ENCODE measurements at places on chromosomes 7 and 10.

DNA sequence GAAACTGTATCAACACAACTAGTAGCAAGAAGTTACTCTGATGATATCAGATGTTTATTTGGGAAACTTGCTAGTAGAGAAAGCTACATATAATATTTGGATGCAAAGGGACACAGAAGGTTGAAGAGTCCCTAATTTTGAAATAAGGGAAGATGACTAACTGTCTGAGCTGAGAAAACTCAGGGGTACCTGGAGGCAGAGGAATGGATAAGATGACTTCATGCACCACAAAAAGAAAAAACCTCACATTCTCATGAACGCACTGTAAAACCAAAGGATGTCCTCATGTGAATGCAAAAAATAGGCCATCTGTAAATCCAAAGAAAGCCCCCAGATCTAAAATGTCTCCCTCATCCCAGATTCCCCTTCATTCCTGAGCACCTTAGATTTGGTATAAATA, 29.3 kb downstream of the PRSS2 start:
- peak; percentile 49 for DNase-seq

GRCh38 chr7:1033546-1034145, 10.7 kb upstream of the GPR146 start:
- DNase-seq: peak; percentile 77

DNA sequence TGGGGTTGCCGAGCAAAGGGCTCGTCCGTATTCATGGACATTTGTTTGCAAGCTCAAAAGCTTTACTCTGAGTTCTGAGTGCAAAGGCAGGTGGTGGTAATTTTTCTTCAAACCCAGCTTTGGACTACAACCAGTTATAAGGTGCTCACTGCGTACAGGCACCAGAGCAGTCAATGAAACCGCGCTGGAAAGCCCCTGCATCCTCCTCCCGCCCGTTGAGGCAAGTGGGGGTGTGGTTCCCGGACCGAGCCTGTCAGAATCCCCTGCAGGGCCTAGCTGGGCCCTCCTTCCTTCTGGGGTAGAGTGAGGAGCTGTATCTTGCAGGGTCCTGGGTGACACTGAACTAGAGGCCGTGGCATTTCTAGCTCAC, 22.3 kb downstream of the AMZ1 start:
- peak; percentile 68 for DNase-seq

DNA sequence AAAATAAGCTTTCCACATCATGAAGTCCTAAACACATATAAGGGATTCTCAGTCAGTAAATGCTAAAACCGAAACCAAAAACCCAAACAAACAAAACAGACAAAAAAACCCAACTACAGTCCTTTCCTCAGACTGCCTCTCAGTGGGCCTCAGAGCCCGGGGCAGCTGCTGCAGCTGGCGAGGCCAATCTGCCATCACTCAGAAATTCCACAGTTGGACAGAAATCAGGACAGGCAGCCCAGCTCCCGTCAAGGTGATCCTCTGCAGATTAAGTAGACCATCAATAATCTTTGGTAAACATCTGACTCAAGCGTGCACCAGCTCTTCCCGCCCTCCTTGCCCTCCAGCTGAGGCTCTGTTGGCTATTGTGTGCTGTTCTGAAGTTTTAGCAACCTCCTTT, 142.2 kb downstream of the ATXN7L1 start:
- DNase-seq: no peak

GRCh38 chr10:100612601-100613595, 77.2 kb downstream of the HIF1AN start:
- no peak for DNase-seq

DNA sequence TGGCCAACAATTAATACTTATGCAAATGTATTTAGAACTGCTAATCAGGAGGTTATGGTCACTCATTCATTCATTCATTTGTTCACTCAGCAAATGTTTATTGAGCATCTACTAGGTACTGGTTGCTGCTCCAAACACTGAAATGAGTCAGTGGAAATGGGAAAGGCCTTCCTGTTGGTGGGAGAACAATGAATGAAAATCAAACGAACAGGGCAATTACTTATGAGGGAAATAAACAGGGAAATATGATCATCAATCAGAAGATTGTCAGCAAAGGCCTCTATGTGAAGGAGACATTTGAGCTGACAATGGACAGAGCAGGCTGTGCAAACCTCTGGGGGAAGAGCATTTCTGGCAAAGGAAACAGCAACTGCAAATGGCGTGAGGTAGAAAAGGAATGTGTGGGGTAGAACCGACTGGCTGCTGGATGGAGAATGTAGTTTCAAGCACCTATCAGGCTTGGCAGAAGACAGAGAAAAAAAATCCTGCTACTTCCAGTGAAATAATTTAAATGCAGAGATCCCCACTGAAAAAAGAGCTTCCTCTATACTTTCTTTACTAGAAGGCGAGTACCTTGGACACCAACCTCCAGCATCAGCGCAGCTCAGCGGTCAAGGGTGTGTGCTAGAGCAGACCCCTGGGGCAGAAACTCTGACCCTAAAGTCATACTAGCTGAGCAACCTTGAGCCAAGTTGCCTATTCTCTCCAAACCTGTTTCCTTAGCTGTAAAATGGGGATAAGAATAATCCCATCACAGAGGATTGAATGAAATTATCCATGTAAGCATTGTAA, 108.8 kb upstream of the EEPD1 start:
- no peak for DNase-seq

GRCh38 chr7:7681191-7681935, 37.0 kb downstream of the RPA3 start:
- DNase-seq: peak; percentile 29

DNA sequence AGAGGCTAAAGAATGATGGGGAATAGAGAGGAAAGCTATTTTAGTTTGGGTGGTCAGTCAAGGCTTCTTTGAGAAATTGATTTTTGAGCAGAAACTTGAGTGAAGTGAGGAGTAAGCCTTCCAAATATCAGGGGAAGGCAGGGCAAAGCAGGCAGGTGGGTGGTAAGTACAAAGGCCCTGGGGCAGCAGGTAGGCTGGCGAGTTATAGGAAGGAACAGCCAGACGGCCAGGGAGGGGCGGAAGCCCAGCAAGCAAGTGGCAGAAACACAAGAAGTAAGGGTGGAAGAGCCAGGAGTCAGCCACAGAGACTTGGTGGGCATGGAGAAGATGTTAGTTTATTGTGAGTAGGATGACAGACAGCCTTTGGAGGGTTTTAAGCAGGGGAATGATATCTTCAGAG, 34.9 kb downstream of the VWA2 start:
- no peak for DNase-seq

DNA sequence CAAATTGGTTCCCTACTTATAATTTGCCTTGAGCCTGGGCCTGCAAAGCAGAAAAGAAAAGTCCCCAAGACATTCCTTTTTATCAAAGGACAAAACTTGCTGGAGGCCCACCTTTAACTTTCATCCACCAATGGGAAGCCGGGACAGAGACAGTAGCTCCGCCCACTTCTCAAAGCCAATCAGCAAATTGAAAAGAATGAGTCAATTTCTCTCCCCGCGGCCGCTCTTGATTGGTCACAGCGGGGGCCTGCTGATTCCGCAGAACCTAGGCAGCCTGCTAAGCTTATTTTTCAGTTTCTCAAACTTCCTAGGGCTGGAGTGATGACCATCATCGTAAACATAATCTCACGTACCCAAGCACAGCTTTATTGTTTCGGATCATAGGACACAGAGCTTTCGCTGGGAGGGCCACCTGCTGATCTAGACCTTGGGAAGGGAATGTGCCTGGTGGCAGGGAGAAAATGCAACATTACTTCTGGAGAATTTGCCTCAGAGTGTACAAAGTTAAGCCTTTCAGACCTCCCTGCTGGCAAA, at the start of gene SLC13A4:
TSS of gene SLC13A4 (minus strand) at position 51 of the 534 bp plus-strand sequence. CDS start 690 bp downstream, outside the sequence.
- no peak for DNase-seq

- DNase-seq: no peak
Measured at GRCh38 chr7:98281757-98282606, 496 bp downstream of the BRI3 start.

- DNase-seq: no peak
Measured at GRCh38 chr10:79372871-79373270, 25.6 kb downstream of the PPIF start.

GRCh38 chr7:79897166-79897565, 237.5 kb upstream of the GNAI1 start:
- DNase-seq: no peak

- no peak for DNase-seq
Measured at GRCh38 chr10:31952066-31952465, 23.4 kb upstream of the ARHGAP12 start.

DNA sequence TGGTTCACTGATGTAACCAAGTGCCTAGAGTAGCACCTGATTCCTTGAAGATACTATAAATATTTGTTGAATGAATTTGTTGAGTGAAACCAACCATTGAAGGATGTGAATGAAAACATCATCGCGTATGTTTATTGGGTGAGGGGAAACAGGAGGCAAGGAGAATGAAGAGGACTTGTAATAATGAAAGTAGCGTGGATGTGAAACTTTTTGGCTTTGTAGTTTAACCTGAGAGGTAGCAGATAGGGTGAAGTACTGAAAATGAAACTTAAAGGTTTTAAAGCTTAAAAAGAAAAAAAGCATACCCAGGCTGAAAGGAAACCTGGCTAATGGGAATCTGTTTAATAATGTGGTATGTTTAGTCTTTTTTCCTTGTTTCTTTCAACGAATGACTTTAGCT, 5.2 kb downstream of the CCNY start:
- DNase-seq: peak; percentile 46

DNA sequence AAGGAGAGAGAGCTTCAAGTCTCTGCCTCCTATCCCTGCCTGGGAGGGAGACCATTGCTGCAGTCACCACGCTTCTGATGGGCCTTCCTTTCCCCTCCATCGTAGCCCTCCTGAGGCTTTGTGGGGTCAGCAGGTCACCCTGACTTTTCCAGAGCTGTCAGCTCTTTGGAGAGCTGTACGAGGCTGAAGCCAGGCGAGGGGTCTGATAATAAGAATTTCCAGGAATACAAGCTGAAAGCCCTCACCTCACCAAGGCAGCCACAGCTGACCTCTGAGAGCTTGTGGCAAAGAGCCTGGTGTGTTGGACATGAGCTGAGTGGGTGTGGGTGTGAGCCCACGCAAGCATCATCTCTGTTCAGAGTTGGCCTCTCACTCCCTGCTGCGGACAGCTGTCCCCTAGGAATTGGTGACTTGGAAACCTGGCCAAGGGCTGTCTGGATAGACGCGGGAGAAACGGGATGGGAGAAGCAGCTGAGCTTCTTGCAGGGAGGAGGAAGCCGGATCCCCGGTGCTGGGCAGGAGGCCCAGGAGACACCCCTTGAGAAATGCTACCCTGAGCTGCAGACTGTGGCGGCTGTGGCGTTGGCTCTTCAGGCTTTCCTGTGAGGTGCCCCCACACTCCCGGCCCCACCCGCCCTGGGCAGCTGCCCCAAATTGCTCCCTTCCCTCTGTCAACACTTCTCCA, 122.1 kb upstream of the BTBD16 start:
- no peak for DNase-seq

GRCh38 chr7:116305485-116306408, 95.4 kb downstream of the TES start:
- no peak for DNase-seq

GRCh38 chr7:147513451-147513850, 1077.1 kb upstream of the C7orf33 start:
- DNase-seq: no peak

DNA sequence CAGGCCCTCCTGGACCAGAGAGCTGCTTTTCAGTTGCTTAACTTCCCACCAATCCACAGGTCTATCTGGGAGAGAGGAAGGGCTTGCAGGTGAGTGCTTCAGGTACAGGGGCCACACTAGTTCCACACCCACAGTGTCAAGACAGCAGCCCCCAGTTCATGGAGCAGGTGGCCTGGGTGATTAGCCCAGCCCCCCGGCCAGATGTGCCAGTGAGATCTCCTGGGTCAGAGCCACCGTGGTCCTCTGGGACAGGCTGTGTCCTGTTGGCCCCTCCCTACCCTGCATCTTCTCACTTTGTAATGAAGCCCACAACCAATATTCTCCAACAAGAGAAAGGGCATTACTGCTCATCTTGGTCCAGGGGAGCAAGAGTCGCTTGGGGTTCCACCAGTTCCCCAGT, 30.6 kb downstream of the DRGX start:
- no peak for DNase-seq

DNA sequence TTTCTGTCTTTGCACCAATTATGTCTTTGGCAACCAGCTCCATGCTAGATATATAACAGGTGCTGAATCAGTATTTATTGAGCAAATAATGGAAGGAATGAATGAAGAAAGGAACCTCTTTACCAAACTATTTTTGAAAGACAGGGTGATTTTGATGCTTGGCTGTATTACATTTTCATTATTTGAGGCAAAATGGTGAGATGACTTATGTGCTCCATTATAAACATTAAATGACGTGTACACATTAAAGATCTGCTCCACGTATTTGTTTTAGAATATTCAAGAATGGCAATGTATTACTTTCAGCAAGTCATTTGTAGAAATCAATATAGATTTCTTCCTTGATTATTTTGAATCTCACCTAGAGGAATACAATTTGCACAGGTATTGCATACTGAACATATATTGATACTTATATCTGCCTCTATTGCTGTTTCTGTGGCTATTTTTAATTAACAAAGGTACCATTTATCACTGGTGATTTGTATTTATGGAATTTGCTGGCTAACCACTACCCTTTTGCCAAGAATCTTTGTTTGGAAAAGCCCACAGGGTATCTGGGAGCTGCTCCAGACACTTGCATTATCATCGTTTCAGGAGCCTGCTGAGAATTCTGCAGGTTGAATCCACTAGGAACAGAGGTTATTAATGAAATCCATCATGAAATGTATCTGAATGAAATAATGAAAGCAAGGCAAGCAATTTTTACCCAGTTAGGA, 92.2 kb downstream of the SEMA3C start:
- no peak for DNase-seq

GRCh38 chr7:671415-672042, 55.0 kb upstream of the DNAAF5 start:
- no peak for DNase-seq

- no peak for DNase-seq
Measured at GRCh38 chr7:3705258-3705657, 404.2 kb downstream of the SDK1 start.

- no peak for DNase-seq
Measured at GRCh38 chr10:127406018-127406550, 143.0 kb upstream of the NPS start.

GRCh38 chr7:45033261-45033930, 33.4 kb downstream of the CCM2 start:
- DNase-seq: peak; percentile 19

DNA sequence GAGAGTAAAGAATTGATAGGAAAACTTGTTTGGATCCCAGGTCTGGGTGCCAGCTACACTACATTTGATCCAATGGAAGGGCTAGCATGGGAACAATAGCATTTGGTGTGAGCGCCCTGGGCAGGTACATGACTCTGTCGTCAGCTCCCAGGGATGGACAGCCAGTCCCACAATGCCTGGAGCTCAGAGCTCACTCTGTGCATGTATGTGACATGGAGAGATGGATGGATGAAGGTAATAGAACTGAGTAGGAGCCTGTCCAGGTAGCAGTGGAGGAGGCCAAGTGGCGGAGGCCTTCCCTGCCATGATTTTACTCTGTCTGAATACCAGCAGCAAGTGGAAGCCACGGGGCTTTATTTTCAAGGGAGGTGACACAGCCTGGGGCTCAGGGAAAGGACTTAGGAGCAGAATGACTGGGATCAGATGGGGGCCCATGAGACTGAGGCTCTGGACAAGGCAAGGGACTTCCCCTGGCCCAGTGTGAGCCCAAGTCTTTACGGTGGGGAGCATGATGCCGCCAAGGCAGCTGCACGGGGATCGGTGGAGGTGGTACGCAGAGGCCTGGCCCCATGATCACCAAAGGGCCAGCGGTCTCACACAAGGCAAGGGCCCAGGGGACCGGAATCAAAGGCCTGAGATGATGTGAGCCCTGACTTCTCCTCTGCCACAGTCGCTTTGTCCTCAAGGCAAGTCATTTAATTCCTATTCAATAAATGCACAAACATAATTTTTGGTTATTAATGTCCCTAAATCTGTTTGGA, 5.9 kb downstream of the PTPRE start:
- no peak for DNase-seq
